ENCODE measurements at places on chromosomes 12 and 14.

DNA sequence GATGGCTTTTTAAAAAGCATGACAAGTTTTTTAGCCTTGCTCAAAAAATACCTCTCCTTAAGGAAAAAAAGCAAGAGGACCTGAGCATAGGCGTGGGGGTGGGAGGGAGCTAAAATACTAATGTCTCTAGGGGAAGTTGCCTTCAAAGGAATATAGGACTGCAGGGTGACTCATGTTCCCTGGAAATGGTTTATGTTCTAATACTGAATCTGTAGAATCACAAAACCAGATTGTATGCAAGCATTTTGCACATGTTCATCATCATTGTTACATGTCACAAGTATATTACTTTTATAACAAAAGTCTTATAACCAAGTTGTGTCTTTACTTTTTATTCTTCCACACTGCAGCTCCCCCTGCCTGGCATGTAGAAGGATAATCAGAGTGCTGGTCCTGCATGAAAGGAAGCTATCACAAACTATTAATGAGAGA is 36.6 kb downstream of the GPR135 start:
- peak; percentile 55 for DNase-seq

DNA sequence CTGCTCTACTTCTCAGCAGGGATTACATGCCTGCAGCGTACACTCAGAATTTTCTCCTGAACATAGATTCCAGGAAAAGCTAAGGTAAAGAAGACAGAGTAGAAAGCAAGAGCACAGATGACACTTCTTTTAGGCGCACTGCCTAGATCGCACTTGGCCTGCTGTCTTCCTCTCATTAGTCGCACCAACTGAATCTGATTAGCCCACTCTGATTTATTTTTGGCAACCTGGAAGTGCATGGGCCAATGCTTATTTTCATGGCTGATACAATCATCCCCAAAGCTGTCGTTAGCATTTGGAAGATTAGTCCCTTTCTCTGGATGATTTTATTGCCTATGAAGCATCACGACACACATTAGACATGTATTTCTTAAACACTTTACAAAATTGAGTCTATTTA is 152.5 kb downstream of the PTPRO start:
- no peak for DNase-seq

GRCh38 chr12:121799842-121800693 is 3.7 kb upstream of the SETD1B start:
- peak; percentile 90 for DNase-seq

- no peak for DNase-seq
Observed at GRCh38 chr14:76293923-76294322, 82.0 kb upstream of the ESRRB start.

- no peak for DNase-seq
Observed at GRCh38 chr12:6938353-6939190, 5.0 kb upstream of the RNU7-1 start.

DNA sequence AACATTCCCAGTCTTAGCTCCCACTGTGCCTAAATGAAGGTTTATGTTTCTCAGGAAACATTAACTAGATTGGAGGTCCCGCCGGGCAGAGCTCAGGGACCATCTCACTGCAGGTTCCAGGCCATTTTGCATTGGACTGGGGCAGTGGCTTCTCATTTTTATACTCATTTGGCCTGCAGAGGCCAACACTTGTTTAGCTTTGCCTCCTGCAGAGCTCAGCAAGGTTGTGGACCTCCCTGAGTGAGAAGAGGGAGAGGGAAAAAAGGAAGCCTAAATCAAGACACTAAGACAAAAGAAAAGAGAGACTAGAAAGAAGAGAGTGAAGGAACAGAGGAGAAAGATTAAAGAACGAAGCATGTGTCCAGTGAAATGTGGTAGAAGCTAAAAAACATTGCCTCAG is 280.3 kb downstream of the AKAP6 start:
- DNase-seq, result no peak
